ENCODE measurements at places on chromosomes 5 and 9.
A peak's percentile ranks its signal among the peaks of the same experiment; 100 is the strongest.

GRCh38 chr9:84177407-84177806 is 163.2 kb downstream of the SLC28A3 start:
- DNase-seq, result no peak

GRCh38 chr5:115179394-115180164 is 9.9 kb upstream of the TRIM36 start:
- no peak for DNase-seq

GRCh38 chr5:147346006-147346561 is 111.3 kb downstream of the STK32A start:
- peak; percentile 7 for DNase-seq

DNA sequence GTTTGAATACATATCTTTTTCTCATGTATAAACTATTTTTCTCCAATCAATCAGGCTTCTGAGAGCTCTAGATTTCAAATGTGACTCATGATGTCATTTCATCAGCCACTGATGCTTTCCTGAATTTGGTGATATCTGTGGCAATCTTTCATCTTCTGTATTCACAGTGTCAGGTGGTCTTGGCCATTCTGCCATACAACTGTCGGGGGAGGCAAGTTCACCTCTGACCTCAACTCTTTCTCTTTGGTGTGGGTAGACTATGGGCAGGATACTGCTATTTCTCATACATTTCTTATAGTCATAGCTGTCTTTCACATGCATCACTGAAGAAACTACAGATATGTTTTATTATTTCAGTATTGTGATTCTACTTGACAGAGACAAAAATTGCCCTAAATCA is 414.1 kb upstream of the MEF2C start:
- no peak for DNase-seq

GRCh38 chr9:35519692-35520363 is 29.9 kb downstream of the RUSC2 start:
- DNase-seq, result peak; percentile 20

DNA sequence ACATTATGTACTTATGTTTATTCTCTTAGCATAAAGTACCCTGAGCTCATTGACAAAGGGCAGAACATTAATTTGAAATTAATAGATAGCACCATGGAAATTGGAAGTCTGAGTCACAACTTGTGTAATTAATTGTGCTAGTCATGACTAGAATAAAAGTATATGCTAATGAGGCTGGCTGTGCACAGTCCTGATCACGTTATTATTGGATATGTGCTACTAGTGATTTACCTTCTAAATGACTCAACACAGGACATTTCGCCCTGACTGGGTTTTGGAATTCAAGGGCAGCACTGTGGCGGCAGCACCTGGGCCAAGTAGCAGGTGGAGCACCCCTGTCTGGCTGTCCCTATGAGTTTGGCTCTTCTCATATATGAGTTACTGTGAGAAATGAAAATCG is 341.8 kb downstream of the ICE1 start:
- no peak for DNase-seq

DNA sequence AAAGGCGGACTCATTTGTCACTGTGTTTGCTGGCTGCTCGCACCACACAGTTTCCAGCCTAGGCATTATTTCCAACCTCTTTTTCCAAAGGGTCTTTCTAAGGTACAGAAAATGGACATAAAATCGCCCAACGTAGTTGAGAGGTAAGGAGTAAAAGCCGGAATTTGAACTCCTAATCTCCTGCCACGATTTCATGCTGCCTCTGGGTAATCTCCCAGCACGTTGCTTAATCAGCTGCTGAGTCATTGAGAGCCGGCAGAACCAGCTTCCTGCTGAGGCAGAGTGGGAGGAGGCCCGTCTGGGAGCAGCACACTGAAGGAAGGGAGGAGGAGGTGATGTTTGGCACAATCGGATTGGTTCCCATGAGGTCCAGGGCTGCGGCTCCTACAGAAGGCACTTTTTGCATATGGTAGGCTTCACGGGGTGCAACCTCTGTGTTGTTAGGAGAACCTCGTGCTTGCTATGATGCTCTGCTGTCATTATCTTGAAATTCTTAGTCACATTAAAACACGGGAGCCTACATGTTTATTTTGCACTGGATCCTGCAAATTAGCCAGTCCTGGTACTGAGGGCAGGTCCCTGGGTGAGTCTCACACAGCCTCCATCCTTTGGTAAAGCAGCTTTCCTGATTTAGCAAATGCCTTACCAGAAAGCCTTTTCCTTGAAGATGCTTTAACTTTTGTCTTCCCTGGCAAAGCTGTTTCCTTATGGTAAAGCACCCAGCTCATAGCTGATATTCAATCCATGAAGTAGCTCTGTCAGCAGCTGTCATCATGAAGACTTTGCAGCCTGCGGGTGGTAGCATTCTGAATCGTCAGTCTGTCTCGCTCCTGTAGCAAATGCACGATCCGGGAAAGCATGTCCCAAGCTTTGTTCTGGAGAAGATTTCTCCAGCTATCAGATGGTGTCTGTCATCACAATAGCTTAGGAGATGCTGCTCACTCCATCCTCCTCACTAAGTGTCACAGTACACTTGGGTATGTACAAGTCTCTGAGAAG is 191.6 kb upstream of the MSX2 start:
- peak; percentile 90 for DNase-seq

DNA sequence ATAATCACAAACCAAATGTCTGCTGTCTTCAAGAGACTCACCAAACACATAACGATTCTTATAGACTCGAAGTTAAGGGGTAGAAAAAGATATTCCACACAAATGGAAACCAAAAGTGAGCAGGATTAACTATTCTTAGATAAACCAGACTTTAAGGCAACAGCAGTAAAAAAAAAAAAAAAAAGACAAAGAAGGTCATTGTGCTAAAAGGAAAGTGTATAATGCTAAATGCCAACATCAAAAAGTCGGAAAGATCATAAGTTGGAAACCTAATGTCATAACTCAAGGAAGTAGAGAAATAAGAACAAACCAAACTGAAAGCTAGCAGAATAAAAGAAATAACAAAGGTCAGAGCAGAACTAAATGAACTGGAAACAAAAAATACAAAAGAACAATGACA is 714.6 kb downstream of the SEMA5A start:
- DNase-seq, result no peak

DNA sequence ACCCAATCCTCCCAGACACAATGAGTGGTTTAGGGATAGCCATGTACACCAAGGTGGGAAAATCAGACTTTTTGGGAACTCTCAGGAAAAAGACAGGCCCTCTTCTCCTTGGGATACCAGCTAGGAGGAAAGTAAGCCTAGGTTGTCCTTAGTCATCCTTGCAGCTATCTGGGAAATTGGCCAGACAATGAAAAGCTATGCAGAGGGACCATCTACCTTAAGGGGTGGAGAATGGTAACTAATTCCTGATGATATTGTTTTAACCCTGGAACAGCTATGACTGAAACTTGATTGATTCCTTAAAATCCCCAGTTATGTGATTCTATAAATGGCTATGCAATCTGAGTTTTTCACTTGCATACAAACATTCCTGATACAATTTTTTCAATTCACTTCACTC is 88.9 kb upstream of the BNC2 start:
- no peak for DNase-seq

All from fibroblast of mammary gland (primary cell).